ENCODE measurements at places on chromosomes 7 and 10.

GRCh38 chr10:93086289-93086688, 12.6 kb downstream of the CYP26A1 start:
- no peak for DNase-seq

- no peak for DNase-seq
Observed at GRCh38 chr10:11147722-11148121, 130.1 kb downstream of the CELF2 start.

DNA sequence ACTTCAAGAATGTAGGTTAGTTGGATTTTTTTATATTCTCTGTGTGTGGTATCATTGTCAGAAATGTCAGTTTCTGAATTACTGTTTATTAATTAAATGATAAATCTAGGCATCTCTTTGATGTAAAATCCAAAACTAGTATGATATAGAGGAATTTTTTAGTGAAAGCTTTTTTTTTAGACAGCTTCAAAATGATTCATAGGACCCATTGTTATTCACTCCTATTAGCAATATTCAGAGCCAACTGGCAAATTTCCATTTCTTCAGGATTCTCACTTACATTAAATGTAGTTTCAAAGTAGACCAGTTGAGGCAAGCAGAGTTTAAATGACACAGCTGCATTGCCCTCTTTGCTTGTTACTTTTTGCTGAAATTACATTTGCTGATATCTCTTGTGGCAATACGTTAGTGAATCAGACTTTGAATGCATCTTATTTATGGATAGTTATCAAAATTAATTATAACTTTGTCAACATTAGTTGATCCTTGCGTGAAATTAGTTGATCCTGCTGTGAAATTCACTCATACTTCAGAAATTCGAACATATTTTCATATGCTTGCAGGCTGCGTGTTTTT, 20.3 kb downstream of the ZNF277 start:
- no peak for DNase-seq

DNA sequence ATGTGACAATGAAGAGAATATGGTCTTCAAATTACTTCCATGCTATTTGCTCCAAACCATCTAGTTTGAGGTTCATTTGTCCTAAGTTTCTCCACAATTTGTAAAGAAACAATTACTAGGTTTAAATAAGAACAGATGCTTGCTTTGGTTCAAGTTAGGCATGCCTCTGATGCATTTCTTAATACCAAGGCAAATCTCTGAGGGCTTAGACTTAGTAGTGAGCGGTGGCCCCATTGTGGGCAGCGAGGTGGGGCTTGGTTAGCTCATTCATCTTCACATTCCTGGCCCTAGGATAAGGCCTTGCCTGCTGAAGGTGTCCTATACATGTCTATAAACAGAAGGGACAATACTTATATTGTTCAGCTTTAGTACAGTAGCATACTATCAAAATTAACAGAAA, 52.4 kb upstream of the RHEB start:
- no peak for DNase-seq

- DNase-seq, result no peak
Observed at GRCh38 chr10:131580076-131580652, 268.6 kb upstream of the TCERG1L start.

- DNase-seq, result no peak
Observed at GRCh38 chr7:54831046-54831643, 72.1 kb upstream of the SEC61G start.

- DNase-seq, result no peak
Observed at GRCh38 chr7:101913851-101914250, 96.4 kb downstream of the CUX1 start.

DNA sequence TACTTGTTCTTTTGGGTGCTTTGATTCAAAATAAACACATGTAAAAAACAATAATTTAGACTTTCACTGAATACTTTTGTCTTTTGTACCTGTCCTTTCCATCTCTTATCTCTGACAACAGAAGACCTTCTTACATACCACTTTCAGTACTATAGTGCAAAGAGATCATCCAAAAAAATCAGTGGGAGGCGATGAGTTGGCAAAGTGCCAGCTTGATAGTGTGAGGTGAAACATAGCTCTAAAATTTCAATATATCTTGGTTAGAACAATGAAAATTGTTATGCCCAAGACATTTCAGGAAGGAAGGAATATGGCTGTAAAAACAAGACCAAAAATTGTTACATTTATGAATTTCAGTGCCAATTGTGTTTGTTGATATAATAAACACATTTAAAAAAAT, 390.2 kb upstream of the COBL start:
- DNase-seq, result no peak

DNA sequence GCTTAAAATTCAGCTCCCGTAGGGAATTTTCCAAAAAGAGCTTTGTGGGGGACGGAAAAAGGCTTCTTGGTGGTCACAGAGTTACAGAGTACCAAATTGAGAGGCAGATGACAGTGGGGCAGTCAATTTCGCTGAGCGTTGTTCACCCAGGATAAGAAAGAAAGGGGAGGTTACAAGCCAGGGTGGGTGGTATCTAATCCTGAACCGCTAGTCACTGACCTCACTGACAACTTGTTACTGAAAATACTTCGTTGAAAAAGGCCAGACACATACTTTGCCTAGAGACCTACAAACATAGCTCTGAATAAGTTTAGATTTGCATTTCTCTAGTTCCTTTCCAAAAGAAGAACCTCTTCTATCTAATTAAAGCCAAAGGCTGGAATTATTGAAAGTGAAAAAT, at the start of gene CTNNA3:
CTNNA3 (minus strand) TSS at position 167 of the 400 bp plus-strand sequence.
- no peak for DNase-seq

DNA sequence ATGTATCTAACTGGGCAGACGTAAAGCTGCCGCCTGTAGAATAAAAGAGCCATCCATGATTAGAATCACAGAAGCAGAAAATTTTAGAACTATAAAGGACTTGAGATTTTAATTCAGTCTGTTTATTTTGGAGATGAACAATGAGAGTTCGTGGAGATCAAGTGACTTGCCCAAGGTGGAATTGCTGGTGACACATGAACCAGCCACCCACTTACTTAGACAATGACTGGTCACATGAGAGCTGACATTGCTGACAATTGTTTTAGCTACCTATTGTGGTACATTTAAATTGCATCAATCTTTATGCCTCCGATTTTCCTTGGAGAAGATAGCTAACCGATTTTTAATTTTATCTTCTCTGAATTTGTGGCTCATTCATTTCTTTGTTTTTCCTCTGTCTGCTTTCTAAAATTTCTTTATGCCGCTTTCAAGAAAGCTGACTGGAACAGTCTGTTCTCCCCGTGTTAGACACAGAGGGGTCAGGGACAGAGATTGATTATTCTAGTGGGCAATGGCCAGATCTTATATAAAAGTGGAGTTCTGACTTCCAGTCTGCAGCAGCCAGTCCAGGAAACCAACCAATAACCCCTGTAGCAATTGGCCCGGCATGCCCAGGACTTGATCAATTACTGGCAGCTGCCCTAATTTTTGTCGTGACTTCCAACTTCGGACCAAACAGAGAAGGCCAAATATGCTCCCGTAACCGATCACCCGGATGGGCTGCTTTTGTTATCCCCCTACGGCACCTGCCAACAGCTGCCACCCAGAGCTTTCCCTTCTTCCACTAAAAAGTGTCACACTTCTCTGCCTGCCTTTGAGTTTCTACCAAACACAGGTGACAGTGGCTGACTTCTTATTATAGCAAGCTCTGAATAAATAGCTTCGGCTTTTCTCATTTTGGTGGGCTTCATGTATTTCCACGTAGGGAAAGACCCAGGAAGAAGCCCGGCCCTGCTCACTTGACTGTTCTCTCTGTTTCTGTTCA, 241.6 kb downstream of the CAMK1D start:
- no peak for DNase-seq

GRCh38 chr7:150586068-150586784, 19.0 kb downstream of the GIMAP4 start:
- DNase-seq, result no peak

All from activated T-helper 1 cell treated with anti-CD3 and anti-CD28 coated beads, Interleukin-2, amount 50 U/mL, for 16 hours (primary cell).